ENCODE measurements at places on chromosomes 11 and 22.

GRCh38 chr11:19829109-19829837 is 116.6 kb downstream of the NAV2 start:
- no peak for DNase-seq

DNA sequence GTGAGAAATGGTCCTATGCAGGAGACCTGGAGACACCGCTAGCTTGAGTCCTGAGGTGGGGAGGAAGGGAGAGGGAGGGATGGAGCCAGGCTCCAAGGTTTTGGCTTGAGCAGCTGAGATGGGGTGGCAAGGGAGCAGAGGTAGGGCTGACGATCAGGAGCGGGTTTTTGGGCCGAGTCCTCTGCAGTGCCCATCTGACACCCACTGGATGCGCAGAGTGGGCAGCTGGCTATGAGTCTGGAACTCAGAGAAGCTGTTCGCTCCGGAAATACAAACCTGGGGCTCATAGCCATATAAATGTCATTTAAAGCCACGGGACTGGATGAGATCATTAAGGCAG is 453 bp upstream of the MAFF start:
- DNase-seq: no peak

GRCh38 chr11:44775366-44775984 is 48.7 kb downstream of the TSPAN18 start:
- peak; percentile 85 for DNase-seq

DNA sequence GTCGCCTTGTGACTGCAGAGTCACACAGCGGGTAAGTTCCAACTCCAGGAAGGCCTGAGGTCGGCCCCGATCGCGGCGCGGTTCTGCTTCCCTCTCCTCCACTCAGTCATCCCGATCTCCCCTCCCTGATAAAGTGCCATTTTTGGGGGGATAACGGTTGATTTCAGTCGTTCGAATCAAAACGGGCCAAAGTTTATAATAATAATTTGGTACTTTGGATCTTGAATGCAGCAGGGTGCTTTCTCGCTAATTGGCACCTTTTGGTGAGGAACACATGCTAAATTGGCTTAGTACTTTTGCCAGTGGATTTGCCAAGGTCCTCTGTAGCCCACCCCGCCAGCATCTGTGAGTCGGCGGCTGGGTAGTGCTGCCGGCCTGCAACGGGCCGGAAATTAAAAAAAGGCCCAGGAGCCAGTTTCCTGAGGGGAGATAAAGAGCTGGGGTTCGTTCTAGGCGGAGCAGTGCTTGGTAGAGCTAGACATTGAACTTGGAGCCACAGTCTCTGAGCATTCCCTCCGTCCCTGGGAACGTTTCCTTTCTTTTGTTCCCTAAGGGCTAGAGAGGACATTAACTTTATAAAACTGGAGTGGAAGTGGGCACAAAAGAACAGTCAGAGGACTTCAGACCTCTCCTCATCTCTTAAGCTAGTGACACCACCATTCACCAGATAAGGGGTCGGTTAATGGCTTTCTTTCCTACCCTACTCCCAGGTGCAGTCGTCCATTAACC is 997 bp downstream of the UBE2L3 start:
- peak; percentile 73 for DNase-seq

DNA sequence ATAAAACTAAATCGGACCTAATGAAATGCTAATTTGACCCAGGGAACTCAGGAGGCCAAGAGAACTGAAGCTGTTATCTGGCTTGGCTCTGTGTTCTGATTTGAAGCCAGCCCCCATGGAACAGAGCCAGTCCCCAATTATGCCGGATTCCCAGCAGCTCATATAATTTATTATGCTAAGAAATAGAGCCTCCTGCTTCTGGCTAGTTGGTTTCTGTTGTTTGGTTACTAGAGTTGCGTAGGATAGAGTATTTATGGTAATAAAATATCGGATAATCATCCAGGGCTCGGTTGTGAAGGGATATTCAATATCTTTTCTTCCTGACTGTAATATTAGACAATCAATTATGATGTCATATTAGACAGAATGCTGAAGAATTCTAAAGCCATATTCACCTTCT is 120.4 kb upstream of the TTC12 start:
- no peak for DNase-seq

DNA sequence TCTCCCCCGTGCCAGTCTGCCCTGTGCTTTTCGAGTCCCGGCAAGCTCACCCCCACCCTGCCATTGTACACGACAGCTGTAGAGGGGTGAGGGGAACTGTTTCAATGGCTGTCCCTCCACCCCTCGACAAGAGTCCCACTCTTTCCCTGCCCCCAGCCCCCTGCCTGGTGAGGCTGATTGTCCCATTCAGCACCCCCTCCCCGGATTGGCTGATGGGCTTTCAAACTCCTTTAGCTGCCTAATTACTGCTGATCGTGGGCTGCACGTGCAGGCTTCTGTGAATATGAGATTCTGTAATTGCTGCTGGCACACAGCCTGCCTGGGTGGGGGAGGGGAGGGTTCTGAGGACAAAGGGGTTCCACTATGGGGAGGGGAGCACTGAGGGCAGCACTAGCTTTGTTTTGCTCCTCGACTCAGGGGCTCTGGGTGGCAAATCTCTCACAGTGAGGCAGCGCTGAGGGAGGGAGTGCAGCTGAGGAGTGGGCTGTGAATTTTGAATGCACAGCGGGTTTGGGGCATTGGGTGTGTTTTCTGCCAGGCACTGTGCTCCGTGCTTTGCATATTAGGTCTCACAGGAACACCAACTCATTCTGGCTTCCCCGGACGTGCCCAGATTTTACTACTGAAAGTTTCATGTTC is 42.6 kb upstream of the ACCSL start:
- DNase-seq: no peak
